ENCODE measurements at places on chromosomes 2 and 18. TPM values are rescaled to one million over a fixed set of nuclear protein-coding genes. Genes with fewer than 3 reads are reported as not detected.

DNA sequence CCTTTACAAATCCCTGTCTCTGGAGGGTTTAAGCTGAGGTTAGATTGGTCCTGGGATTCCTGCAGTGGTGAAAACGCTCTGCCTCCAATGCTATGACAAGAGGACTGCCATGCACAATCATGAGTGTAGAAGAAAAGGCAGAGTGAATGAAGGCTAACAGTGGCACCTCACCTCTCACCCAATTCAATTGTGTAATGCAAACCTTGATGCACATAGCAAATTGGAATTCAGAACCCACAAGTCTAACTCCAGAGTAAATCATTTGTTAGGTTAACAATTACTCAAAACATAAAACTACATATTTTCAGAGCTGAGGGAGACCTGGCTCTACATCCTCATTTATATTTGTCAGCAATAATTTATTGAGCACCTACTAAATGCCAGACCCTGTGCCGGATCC lies 1.8 kb downstream of the TGFBRAP1 start:
- no peak for DNase-seq

DNA sequence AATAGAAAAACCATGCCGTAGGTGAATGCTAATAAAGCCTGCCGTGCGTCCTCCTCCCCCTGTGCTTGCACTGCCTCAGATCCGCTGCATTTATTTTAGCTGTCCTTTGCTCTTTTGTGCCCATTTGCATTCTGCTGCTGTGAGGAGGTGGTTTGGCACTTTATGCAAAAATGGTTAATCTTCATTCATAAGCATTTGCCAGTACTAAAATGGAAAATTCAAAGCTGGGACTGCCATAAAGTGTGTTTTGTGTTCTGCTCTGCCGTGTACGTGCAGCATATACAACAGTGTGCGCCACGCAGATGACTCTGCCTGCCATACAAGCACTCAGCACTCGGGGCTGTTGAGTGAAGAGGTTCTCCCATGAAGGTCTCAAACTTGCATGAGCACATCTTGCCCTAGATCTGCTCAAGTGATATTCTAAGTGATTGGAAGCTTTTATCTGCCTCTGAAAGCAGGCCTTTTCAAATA lies 73.6 kb downstream of the SPATS2L start:
- no peak for DNase-seq

DNA sequence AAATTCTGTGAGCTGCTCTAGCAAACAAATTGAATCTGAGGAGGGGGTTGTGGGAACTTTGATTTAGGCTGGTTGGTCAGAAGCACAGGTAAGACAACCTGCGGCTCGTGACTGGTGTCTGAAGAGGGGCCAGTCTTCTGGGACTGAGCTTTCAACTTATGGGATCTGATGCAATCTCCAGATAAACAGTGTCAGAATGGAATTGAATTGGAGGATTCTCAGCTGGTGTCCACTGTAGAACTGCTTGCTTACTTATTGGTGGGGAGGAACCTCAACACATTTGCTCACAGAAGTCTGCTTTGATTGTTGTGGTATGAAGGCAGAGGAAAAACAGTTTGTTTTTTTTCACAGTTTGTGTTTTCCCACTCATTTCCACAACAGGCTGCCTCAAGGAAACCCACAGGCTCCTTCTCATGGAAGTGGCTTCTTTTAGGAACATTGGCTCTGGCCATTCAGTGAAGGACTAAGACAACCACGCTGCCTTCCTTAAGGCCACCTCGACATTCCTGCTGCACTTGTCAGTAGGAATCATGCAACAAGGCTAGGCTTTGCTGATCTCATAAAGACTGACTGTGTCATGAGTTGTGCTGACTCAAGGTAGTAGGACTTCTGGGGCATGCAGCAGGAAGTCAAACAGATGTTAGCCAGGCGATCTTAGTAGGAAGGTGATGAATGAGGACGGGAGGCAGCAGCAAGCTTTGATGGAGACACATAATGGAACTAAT lies 104.7 kb downstream of the TSN start:
- no peak for DNase-seq

GRCh38 chr2:174997110-174997509 lies 8.1 kb downstream of the CHN1 start:
- no peak for DNase-seq

DNA sequence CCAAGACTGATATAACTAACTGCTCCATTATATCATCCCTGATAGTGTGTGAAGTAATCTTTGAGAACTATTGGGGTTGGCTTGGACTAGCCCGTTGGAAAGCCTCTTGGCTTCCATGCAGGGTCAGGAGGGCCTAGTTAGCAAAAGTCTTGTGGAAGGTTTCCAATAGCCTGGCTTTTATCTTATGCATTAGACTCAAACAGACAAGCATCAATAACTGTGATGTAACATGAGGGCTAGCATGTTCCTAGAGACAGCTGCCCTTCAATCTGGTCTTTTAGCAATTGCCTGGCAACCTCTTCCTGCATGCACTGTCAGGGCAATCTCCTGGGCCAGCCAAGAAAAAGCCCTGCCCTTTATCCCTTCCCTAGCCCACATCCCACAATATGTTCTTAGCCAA lies 18.2 kb downstream of the SLC8A1 start:
- no peak for DNase-seq

DNA sequence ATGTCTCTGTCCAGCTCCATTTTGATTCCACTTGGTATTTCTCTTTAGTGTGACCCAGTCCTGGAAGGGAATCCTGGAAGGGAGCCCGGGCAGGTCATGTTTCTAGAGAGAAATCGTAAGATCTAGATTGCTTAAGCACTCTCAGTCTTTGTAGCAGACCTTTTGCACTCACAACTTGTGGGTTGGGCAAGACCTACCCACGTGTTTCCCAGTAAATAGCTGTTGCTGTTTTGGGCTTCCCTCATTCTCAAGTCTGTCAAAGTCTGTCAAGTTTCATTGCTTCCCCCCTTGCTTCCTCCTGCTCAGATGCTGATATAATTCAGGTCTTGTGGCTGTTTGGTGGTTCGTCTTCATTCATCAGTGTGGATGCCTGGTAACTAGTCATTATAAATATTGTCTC lies 17.4 kb upstream of the NEMP2 start:
- no peak for DNase-seq

Gene MEIS1
- polyA plus RNA-seq, result 119 TPM

DNA sequence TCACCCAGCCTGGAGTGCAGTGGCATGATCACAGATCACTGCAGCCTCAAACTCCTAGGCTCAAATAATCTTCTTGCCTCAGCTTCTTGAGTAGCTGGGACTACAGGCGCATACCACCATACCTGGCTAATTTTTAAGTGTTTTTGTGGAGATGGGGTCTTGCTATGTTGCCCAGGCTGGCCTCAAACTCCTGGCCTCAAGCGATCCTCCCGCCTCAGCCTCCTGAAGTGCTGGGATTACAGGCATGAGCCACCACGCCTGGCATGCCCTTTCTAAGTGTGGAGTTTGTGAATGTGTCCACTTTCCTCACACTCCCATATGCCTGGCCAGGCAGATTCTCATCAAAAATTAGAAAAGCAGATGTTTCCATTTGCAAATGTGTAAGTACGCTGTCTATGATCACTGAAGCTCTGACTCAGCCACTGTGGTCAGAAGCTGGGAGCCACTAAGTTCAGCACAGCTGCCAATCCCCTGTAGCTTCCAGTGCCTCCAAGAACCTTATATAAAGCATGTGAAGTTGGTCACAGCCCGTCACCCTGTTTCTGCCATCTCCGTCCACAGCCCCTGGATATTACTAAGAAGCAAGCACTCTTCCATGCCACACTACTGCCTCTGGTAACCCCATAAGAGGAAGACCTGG lies 155.4 kb downstream of the FAM210A start:
- DNase-seq, result no peak

- no peak for DNase-seq
Observed at GRCh38 chr18:24995056-24995455, 356.9 kb downstream of the ZNF521 start.

DNA sequence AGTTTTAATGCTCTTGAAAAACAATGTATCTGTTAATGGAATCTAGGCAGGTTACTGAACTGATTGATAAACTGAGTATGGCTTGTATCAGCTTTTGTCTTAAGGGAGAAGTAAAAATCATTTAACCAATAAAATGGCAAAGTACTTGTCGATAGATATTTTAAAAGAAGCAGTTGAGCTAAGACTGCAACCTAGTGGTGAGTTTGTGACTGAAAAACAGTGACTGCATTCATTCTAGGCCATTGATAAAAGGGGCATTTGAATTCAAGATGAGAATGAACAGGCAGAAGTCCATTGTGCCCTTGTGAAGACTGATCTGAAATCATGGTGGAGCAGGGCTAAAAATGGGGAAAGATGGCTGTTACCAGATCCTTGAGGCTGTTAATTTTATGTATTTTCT lies 59.4 kb upstream of the MSTN start:
- no peak for DNase-seq

DNA sequence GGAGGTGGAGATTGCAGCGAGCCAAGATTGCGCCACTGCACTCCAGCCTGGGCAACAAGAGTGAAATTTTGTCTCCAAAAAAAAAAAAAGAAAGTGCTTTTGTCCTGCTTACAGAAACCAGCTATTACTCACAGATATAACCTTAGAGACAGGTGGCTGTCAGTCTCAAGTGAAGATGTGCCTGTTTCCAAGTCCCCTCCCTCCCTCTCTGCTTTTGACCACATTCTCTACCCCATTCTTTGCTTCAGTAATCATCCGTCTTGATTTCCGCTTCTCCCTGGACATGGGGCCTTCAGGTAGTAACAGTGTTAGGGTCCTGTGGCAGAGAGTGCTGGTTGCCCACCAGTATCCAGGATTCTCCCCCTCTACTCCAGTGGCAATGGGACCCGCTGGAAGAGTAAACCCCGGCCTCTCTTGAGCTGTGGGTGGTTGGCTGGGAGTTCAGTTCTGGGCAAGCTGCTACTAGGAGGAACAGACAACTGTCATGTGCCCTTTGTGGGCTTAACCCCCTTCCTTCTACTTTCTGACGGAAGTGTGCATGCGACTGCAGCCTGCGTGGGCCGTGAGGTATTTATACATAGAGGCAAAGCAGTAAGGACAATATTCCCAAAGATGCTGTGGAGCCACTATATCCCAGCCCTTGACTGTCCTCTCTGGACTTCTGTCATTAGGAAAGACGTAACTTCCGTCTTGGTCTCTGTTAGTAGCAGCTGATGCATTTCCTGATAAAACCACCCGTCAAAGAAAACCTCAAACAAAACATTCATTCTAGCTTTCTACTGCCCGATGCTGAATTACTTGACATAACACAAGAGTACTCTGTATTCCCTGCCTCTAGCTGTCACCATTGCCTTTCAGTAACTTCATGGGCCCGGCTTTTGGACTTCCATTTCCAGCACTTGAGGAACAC lies 17.8 kb downstream of the PDCL3 start:
- no peak for DNase-seq

- no peak for DNase-seq
Observed at GRCh38 chr2:179657068-179657595, 204.3 kb downstream of the ZNF385B start.

- no peak for DNase-seq
Observed at GRCh38 chr2:235267251-235267650, 226.6 kb upstream of the AGAP1 start.

Gene NAT8
- 22.5 TPM for polyA plus RNA-seq

- no peak for DNase-seq
Observed at GRCh38 chr2:20757405-20758090, 65.4 kb downstream of the LDAH start.

Gene CXCR1
- not detected for polyA plus RNA-seq

- DNase-seq, result no peak
Observed at GRCh38 chr2:9394816-9395215, 28.5 kb downstream of the ITGB1BP1 start.

- no peak for DNase-seq
Observed at GRCh38 chr2:46988230-46988629, 72.6 kb upstream of the MCFD2 start.

Gene DCC
- 9.6 TPM for polyA plus RNA-seq

GRCh38 chr2:199499005-199499404 lies 41.3 kb upstream of the SATB2 start:
- no peak for DNase-seq

- DNase-seq, result no peak
Observed at GRCh38 chr2:238930216-238930615, 82.3 kb downstream of the TWIST2 start.

DNA sequence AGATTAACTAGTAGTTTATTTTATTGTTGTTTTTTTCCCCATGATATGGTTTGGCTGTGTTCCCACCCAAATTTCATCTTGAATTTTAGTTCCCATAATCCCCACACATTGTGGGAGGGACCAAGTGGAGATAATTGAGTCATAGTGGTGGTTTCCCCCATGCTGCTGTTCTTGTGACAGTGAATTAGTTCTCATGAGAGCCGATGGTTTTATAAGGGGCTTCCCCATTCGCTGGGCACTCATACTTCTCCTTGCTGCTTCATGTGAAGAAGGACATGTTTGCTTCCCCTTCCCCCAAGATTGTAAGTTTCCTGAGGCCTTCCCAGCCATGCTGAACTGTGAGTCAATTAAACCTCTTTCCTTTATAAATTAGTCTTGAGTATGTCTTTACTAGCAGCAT lies 36.5 kb downstream of the GALNT14 start:
- DNase-seq, result no peak

- no peak for DNase-seq
Observed at GRCh38 chr2:63053889-63054602, 3.4 kb downstream of the OTX1 start.

GRCh38 chr2:1869248-1869647 lies 124.9 kb upstream of the PXDN start:
- DNase-seq, result no peak

DNA sequence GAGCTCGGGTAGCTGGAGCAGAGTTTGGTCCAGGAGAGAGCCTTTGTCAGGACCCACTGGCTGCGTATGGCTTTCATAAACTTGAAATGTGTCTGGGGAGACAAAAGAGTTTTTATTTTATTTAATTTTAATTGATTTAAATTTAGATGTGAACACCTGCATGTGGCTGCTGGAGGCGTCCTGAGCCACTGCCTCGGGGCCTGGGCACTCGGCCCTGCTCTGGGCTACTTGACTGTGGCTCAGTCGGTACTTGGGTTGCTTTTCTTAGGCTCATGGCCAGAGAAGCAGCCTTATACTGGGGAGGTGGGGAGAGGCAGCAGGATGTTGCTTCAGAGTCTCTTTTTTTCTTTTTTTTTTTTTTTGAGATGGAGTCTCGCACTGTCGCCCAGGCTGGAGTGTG lies 661.8 kb upstream of the HS6ST1 start:
- no peak for DNase-seq

- no peak for DNase-seq
Observed at GRCh38 chr2:45241061-45241561, 231.9 kb upstream of the SIX2 start.

Data from left renal pelvis (tissue), 4 donors.